Heart left ventricle (tissue), 16 donors: ENCODE measurements at places on chromosomes 7 and 10.

- no peak for DNase-seq
These were observed 11.8 kb downstream of the MMRN2 start for GRCh38 chr10:86945361-86946212.

DNA sequence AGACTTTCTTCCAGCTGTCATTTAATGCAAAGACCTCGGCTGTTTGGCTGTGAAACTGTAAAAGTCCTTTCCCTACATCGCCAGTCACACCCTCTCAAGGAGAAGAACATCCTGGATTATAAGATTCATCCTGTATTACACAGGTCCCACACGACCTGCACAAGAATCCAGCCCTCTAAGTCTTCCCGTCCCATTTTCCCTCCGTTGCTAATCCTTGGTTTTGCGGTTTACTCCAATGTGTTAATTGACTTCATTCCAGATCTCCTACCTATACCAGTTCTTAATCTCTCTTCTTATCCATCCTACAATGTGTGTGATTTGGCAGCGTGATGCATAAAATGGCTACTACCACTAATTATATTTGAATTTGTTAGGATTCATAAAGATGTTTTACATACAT lies 110.4 kb downstream of the COL28A1 start:
- no peak for DNase-seq

DNA sequence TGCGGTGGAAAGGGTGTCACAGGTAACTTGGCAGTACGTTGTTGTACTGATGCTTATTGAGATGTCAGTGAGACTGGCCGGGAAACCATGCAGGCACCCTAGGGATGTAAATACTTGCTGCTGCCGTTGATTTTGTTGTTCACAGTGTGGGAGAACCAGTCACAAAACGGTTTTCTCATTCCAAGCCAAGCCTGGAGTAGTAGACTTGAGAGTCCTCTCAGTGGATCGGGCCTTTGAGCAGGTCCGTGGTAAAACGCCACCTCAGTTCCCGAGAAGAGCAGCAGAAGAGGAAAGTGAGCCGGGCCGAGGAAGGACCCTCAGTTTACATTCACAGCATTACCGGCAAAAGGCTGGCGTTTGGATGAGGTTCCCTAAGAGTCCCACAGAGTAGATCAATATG lies 1.1 kb downstream of the JAKMIP3 start:
- no peak for DNase-seq

GRCh38 chr10:20936396-20936795 lies 39.3 kb upstream of the NEBL start:
- DNase-seq = no peak

DNA sequence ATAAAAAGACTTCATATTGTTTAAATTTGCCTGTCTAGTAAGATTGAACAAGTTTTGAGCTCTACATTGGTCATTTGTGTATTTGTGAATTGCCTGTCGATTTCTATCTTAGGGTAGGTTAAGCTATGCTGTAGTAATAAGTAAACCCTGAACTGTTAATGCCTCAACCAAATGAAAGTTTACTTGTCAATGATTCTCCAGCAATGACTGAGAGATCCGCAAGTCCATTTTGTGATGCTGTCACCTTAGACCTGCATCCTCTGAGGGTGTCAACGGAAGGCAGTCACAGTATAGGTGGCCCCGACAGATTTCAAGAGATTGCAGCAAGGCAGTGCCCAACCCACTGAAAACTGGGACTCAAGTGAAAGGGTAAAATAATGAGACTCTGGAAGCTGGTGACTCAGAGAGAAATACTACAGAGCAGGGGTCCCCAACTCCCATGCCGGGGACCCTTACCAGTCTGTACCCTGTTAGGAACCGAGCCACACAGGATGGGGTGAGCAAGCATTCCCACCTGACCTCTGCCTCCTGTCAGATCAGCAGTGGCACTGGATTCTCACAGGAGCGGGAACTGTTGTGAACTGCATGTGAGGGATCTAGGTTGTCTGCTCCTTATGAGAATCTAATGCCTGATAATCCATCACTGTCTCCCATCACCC lies 10.8 kb upstream of the PHYH start:
- DNase-seq = no peak

DNA sequence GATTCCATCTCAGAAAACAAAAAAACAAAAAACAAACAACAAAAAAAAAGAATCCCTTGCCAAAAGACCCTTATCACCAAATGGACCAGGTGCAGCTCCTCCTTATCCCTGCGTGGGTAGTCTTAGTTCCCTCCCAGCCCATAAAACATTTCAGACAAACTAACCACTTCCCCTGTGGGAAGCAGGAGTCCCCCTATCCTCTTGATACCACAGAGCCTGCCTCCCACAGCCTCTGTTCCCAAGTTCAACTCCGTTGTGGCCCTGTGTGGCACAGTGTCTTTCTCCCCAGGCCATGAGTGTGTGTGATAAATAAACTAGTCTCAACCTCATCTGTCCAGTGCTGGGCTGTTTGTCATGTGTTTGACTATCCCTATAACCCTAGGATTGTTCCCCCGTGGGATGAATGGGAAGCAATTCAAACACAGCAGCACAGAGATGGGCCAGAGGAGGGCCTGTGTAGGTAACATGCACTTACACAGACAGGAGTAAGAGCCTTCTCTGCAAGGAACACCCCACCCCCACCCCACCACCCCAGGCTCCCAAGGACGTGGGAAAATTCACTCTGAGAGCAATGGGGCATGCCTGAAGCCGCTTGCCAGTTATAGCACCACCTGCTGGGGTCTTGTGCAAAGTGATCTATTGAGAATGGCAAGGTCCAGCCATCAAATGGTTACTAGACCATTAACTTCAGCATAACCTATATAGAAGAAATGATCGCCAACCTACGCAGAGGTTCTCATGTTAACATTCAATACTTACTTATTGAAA lies 147.1 kb upstream of the GHITM start:
- no peak for DNase-seq

DNA sequence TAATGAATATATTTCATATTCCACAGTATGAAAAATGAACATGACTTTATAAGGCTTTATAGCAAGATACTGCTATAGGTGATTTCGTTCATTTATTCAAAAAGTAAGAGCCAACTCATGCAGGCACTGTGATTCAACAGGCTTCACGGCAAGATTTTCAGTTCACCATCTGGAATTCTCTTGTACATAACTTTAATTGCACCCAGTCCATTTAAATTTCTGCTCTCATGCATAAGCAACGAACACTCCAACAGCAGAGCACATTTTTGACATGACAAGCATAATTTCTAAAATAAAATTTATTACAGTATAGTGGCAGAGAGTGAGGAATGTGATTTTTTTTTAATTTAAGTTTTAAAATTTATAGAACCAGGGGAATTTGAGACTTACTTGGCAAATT lies 436.1 kb downstream of the PHTF2 start:
- DNase-seq = no peak

- DNase-seq = peak; percentile 59
These were observed 8.2 kb downstream of the LFNG start for GRCh38 chr7:2527505-2528467.

GRCh38 chr7:40403703-40404476 lies 269.1 kb downstream of the SUGCT start:
- no peak for DNase-seq

DNA sequence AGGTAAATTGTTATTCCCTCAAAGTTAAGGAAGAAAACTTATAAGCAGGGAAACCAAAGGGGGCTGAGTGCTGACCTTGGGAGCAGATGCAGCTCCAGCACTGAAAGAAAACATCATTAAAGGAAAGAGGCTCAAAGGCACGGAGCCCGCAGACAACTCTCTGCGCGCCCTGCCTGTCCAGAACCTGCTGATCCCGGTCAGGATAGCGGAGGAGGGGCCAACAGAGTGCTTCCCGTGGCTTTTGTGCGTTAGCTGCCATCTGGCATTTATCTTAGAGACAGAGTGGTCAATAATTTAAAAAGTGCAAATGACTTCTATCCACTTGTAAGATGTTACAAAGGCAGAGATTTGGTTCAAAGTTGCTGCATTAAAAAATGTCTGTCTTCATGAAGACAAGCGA lies 162.1 kb downstream of the FANK1 start:
- no peak for DNase-seq

GRCh38 chr7:69166979-69167516 lies 431.2 kb upstream of the AUTS2 start:
- no peak for DNase-seq

DNA sequence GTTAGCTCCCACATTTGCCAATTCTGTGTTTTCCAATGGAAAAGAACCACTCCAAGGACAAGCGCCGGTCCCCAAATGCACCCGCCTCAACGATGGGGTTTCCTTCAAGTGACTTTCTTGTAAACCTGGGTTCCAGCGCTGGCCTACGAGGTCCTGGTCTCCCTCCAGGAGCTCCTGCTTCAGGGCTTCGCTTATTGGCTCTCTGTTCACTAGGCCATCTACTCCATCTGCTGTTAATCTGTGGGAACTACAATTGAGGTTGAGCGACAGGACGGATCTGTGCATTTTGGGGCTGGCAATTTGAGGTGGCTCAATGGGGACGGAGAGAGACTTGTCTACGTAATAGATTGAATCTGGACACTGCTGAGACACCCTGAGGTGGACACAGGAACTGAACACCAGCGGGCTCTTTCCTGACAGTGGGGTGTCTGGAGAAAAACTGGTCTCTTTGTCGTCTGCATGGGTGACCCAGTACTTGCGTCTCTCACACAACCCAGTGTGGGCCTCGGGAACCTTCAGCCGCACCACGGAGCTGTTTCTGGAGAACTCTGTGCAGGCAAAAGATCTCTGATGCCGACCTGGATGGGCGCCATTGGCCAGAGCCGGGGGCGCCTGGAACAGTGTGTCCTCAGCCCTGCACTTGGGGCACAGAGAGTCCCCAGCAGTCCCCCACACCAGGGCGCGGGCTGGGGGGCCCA lies 115.9 kb upstream of the ADAM12 start:
- DNase-seq = no peak

DNA sequence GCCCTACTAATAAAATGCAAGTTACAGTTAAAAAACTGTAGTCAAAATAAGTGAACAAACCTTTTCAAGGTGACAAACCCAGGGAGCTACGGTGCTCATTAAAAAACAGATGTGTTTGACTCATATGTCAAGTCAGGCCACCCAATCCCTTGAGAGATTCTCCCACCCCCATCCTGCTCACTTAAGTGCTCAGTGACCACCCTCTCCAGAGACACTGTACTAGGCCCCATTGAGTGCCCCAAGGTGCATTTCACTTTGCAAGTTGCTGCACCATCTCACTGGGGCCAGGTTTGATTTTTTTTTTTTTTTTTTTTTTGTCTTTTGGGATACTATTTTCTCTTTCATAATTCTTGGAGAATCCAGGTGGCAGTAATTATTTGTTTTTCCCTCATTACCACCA lies 1.9 kb downstream of the ERV3-1 start:
- DNase-seq = no peak

- DNase-seq = no peak
These were observed 49.7 kb downstream of the PPP1R9A start for GRCh38 chr7:94957061-94957460.

DNA sequence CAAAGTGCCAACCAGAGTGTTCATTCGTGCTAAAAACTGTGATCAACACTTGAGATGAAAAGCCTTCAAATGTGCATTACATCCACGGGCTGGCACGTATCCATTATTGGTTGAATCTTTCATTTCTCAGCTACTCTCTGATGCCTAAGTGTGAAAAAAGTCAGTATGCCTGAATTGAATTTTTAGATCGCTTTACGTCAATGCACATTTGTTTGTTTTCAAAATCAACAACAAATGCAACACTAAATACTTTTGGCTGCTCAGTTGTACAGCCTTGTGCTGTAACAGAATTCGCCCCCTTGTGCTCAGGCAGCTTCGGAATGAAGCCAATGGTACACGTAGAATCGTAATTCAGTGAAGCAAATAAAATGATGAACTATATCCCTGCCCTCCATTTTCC lies 446.5 kb upstream of the NRP1 start:
- no peak for DNase-seq

GRCh38 chr7:778968-779451 lies 51.9 kb upstream of the PRKAR1B start:
- DNase-seq = no peak

GRCh38 chr10:60883187-60883586 lies 60.8 kb downstream of the RHOBTB1 start:
- DNase-seq = no peak

DNA sequence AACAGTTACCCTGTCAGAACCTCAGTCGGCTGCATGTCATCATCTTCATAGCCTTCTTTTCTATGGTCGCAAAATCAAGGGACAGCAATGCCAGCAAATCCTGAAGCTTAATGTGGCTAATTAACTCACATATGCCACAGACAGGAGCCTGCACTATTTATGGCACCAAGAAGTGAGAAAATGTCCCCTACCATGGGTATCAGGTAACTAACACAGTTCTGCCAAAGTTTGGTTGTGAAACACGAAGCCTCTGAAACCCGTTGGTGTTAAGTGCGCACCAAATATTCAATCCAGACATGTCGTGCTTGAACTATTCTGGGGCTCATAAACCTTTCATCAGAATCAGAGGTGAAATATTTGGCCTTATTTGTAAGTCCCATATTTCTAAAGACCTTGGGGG lies 63.3 kb downstream of the EVX1 start:
- no peak for DNase-seq

DNA sequence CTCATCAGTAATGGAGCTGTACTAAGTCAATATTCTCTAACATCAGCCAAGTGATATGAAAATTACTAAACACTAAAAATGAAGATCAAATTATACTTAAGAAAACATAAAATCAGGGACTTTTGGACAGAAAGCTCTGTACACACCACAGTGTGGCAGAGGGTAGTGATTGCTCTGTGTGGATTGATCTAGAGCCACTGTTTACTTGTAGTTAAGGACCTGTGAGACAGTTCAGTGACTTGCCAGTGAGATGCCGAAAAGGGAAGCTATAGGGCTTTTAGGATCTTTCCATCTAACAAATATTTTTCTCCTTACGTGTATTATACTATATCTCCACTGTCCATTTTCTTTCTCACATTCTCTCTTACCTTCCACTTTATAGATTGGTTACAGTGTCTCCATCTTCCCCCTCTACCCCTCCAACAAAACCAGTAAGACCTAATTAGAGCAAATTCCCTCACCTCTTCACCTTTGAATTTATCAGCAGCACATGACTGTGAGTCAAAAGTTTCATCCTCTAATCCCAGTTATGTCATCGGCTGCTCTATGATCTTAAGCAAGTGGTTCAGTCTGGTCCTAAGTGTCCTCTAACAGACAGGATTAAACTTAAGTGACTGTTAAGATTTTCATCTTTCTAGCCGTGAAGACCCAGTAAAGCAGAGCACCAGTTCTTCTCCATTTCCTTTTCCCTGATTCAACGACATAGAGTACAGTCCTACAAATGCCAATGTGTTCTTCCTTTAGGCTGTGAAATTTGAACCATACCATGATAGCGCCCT lies 6.9 kb downstream of the PIK3CG start:
- no peak for DNase-seq

GRCh38 chr7:26337232-26337865 lies 45.7 kb downstream of the SNX10 start:
- DNase-seq = no peak

DNA sequence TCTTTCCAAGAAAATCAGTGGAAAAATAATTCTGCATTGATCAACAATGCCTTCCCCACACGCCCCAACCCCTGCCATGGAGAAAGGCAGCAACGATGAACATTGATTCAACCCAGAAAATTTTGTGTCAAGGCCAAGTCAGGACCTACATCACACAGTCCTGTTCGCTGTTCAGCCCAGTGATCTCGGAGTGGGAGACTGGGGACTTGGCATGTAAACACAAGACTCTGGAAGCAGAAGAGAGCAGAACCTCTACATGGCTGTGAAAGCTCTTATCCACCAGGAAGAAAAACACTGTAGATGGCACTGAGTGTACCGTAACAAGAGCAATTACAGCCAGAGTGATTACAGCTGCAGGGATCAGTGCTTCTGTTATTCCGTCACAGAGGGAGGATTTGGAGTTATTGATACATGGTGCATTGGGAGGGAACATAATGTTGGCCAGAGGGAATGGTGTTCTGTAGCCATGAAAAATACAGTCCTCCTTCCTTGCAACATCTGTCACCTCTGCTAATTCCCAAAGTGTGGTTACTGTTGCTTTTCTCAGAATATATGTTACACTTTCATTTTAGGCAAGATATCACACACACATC lies 136.6 kb downstream of the IQUB start:
- DNase-seq = no peak
